AG04450 (cell line): ENCODE measurements at places on chromosomes 7 and 10.

DNA sequence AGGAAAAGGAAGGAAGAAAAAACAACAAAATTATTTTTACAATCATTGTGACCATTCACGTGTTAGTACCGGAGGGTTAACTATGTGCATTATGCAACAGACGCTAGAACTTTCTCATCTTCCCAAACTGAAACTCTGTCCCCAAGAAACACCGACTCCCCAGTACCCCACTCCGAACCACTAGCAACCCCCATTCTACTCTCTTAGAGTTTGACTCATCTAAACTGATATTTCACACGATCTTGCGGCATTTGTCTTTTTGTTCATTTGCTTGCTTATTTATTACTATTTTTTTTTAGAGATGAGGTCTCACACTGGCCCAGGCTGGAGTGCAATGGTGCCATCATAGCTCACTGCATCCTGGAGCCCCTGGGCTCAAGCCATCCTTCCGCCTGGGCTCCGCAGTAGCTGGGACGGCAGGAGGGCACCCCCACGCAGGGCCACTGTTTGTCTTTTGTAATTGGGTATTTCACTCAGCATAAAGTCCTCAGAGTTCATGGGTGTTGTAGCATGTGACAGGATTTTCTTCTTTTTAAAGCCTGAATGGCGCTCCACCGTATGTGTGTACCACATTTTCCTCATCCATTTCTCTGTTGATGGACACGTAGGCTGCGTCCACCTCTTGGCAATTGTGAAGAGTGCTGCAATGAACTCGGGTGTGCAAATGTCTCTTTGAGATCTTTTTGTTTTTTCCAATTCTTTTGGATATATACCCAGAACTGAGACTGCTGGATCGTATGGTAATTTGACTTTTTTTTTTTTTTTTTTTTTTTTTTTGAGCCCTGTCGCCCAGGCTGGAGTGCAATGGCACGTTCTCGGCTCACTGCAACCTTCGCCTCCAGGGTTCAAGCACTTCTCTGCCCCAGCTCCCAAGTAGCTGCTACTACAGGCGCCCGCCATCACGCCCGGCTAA, 9.5 kb downstream of the MNX1 start:
- DNase-seq, result no peak

DNA sequence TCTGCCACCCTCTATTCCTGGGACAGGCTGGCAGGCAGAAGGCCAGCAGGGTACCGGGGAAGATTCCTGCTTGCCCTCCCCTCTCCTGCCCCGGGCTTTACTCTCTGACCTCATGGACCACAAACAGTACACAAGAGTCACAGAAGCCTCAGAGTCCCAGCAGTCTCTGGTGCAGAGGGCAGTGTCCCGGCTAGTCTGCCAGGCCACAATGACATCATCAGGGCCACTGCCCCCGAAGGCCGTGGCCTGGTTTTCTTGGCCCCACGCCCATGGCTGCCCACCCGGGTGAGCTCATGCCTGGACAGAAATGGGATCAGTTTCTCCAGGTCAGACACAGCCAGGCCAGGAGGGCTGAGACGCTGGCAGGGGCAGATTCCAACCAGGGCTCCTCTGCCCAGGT, 91.9 kb downstream of the MYL10 start:
- no peak for DNase-seq

- DNase-seq, result no peak
Observed at GRCh38 chr7:69739190-69739589, 140.9 kb downstream of the AUTS2 start.

DNA sequence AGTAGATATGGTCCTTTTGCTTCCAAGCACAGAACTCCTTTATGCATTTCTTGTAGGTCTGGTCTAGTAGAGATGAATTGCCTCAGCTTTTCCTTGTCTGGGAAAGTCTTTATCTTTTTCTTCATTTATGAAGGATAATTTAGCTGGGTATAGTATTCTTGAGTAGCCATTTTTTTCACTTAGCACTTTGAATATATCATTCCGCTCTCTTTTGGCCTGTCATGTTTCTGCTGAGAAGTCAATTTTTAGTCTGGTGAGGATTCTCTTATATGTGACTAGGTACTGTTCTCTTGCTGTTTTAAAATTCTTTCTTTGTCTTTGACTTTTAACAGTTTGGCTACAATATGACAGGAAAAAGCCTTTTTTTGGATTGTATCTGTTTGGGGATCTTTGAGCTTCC, 68.6 kb upstream of the IMMP2L start:
- DNase-seq, result no peak

GRCh38 chr7:131075406-131075805, 252.3 kb upstream of the MKLN1 start:
- no peak for DNase-seq

GRCh38 chr10:119368991-119369869, 161.9 kb downstream of the GRK5 start:
- DNase-seq, result no peak

DNA sequence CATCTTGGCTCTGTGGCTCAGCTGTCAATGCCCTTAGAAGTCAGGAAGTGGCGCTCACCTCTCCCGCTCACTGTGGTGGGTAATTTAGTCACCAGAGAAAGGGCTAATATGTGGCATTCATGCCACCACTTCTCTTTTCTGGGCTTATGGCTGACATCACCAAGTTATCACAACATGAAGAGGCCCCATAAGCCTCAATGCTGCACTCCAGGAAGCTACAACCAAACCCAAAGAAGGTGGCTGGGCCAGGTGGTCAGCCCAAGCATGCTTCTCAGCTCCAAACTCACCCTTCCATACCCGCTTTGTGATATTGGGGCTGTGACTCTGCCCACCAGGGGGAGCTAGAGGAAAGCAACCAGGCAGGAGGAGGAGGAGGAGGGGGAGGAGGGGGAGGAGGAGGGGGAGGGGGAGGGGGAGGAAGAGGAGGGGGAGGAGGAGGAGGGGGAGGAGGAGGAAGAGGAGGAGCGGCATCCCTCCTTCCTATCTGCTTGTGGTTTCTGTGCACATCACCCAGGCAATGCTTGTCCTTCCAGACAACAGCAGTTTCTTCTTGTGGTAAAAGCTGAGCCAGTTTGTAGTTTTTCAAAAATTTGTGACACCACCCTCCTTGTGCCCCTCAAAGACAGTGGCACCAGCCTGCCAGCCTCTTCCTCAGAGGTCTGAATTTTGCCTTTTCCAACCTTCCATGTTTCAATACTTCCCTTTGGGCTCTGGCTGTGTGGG, 42.1 kb downstream of the CYP26A1 start:
- no peak for DNase-seq

DNA sequence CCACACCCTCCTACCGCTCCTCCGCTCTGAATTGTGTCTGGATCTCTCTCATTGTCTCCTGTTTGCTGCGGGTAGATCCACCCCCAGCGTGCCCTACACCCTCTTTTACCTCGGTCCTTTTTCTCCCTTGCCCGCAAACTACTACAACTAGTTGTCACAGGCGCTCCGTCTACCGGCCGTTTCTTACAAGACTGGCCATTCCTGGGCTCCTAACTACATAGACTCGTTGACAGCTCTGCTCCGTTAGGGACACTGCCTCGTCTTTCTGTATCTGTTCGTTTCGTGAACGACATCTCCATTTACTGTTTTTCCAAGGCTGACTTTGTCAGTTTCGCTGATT, 786 bp downstream of the TAF3 start:
- no peak for DNase-seq

DNA sequence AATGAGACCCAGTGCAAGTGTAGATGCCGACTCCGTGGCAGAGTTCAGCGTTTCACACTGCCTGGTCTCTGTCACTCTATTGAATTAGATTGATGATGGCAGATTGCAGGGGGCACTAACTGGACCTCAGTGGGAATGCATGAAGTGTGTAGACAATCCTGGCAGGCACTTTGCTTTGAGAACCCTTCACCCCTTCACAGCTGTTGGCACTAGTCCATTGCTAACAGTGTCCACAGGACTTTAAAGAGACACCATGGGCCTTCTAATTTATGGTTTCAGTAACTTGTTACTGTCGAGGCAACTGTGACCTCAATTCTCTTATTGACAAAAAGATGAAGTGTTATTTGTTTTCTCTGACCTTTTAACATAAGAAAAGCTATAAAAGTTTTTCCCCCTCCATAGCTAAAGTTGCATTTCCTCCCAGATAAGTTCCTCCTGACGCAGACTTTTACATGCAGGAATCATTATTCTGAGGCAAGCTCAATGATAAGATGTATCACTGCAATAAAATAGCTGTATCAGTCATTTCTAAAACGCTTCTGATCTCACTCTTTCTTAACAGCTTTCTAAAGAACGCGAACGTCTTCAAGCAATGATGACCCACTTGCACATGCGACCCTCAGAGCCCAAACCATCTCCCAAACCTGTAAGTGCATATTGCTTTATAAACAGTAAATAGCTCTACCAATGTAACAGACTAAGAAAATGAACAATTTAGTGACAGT, 238.9 kb downstream of the FOXP2 start:
- DNase-seq, result no peak

DNA sequence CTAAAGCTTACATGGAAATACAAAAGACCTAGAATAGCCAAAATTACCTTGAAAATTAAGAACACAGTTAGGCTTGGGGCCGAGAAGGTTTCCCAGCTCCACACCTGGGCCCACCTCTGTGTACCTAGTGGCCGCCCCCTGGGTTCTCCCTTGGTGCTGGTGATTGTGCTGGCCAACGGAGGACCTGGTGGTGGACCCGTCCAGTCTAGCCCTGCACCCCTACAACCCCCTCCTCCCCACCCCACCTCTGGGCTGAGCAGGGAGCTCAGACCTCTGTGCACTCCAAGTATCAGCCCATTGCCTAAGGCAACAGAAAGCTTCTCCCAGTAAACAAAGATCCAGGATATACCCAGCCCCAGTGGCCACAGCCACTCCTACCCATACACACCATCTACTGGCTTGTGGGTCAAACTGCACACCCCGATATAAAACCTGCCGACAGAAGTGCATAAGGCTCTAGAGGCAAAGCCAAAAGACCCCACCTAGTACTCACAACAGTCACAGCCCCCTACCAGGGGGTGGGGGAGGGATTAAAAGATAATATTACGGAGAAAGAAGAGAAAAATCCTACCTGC, 105.0 kb upstream of the DIP2C start:
- no peak for DNase-seq

DNA sequence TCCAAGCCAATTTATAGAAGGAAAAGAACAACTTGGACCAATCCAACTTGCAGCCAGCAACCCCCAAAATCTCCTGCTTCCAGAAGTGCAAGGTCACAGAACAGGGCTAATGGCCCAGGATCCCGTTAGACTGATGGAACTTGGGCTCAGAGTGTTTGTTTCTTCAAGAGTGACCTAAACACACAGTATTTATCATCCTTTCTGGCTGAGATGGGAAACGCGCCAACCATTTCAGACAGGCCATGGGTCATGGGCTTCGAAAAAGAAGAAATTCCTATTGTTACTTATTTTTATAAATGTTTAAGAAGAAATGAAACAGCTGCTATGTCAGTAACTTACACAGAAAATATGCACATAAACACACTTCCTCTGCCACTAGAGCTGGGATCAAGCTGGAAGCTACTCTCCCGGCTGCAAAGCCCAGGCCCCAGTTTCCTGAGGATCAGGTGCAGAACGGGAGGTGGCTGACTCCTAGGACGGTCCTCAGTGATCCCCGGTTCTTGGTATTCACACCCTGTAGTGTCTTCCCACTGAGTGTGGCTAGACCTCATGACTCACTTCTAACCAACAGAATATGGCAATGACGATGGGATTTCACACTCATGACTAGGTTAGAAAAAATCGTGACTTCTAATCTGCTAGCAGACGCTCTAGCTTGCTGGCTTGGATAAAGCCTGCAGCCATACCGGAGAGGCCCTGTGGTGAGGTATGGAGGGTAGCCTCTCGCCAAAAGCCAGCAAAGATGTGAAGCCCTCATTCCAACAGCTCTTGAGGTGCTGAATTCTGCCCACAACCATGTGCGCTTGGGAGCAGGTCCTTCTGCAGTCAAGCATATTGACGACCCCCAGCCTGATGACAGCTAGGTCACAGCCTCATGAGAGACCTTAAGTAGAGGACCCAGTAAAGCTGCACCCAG, 60.2 kb downstream of the CHST15 start:
- DNase-seq, result peak; percentile 13

DNA sequence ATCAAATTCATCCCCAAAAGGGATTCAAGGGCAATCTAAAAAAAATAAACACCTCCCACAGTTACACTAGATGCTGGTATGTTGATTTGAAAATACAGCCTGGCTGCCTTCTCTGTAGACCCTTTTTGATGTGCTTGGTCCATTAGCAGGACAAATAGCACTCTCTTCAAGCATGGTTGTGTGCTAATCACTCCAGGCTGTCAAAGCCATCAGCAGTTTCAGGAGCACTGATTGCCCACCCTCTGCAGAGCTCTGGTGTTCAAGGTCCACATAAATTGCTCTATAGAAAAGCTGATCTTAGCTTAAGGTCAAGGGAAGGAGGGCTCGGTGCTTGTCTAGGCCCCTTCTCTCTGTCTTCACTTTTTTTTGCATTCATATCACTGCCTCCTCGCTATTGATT, 35.4 kb downstream of the PRR15 start:
- no peak for DNase-seq

DNA sequence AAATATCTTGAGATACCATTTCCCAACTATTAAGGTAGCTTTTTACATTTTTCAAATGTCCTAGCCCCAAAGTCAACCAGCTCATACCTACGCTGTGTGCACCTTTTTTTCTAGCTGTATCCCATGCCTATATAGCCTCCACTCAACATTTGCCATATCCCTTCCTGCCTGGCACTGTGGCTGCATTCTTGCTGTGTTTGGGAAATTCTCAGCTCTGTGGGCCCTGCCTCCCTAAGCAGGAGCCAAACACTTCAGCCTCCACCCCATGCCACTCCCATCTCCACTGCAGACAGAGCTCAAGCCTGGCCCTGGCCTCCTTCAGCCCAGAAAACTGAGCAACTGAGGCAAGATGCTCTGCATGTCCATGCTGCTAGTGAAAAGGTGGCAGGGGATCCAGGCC, 141.3 kb downstream of the RAB11FIP2 start:
- DNase-seq, result no peak

- peak; percentile 68 for DNase-seq
Observed at GRCh38 chr7:131011976-131012375, 278.0 kb upstream of the KLF14 start.

DNA sequence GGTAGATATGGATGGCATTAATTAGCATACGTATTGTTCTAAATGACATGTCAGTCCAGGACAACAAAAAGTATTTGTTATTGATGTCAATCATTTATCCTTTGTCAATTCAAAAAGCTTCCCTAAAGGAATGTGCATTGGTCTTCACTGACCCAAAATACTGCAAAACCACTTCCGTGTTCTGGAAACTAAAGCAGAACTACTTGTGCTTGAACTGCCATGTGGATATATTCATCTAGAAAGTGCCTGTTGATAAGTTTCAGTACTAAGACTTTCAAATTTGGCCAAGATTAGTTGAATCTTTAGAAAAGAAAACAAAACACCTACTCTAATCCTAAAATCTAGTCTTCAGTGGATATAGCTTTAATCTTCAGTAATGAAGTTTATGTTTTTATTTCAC, 242.1 kb upstream of the PPP1R3A start:
- DNase-seq, result no peak
